ENCODE measurements at places on chromosomes 7 and 10.

GRCh38 chr7:150314639-150315239 lies 8.4 kb upstream of the LRRC61 start:
- no peak for DNase-seq

GRCh38 chr10:492836-493235 lies 196.6 kb downstream of the DIP2C start:
- no peak for DNase-seq

GRCh38 chr10:1253523-1254353 lies 197.6 kb downstream of the WDR37 start:
- no peak for DNase-seq

- no peak for DNase-seq
Observed at GRCh38 chr10:30349967-30350735, 1.1 kb upstream of the MTPAP start.
